Hepatocyte (in vitro differentiated cells): ENCODE measurements at places on chromosomes 13 and 19. TPM values are rescaled to one million over a fixed set of nuclear protein-coding genes. Genes with fewer than 3 reads are reported as not detected.

DNA sequence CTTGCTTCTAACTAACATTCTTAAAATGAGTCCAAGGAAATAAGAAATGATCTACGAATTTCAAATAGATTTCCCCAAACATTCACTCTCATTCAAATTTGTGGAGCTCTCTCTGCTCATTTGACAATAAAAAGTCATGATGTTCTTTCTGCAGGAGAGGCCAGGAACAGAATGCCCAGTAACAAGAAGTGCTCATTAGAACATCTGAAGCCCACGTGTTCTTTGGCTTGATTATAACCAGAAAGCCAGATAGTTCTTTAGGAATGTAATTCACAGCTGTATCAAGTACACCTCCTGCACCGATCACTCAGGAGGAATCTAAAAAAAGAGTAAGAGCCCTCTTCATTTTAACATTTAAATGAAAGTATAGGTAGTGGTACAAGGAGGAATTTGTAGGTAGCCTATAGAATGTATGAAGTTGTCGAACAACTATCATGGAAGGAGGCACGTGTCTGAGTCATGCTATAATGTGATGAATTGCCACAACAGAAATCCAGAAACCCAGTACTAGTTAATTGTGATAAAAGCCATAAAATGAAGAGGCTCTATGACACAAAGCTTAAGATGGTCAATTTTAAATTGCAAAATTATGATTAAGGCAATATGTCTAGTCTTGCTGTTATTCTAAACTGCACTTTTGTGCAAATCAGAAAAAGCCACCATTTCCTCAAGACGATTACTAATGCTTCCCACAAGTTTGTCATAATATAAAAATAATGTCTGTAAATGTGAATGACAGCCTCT lies 12.8 kb downstream of the MEDAG start:
- DNase-seq = no peak

Gene MZF1
- 19.0 and 23.5 TPM in 2 replicates for total RNA-seq

DNA sequence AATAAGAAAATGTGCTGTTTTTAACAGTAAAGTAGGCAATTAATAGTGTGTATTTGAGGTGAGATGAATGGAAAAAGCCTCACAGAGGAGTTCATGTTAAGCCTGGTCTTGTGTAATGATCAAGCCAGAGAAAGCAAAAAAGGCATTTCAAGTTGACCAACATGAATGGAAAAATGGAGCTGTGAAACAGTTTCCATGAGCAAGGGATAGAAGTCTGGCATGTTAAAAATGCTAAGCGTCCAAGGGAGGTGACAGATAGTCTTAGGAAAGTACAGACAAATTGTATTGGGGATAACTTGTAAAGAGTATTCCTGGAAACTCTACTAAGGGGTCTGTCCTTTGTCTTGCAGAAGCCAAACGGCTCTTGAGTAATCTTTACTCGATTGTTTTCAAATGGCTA lies 506.8 kb upstream of the ATXN8OS start:
- no peak for DNase-seq

Gene KLK4
- not detected in 2 replicates for total RNA-seq

Gene KBTBD7
- 11.0 and 12.9 TPM in 2 replicates for total RNA-seq

GRCh38 chr13:25018729-25019115 lies 77.2 kb upstream of the PABPC3 start:
- DNase-seq = no peak

DNA sequence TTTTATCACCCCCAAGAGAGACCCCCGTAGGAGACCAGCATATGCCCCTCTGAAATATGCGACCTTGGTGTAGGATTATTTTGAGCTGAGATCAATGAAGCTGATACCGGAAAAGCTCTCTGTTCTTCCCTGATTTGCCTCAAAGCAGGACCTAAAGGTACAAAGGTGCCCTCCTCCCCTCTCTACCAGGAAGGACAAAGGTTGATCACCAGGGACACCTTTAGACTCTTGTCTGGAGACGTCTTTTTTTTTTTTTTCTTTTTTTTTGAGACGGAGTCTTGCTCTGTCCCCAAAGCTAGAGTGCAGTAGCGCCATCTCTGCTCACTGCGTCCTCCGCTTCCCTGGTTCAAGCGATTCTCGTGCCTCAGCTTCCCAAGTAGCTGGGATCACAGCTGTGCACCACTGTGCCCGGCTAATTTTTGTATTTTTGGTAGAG lies 792 bp upstream of the PEX11G start:
- peak; percentile 60 for DNase-seq

DNA sequence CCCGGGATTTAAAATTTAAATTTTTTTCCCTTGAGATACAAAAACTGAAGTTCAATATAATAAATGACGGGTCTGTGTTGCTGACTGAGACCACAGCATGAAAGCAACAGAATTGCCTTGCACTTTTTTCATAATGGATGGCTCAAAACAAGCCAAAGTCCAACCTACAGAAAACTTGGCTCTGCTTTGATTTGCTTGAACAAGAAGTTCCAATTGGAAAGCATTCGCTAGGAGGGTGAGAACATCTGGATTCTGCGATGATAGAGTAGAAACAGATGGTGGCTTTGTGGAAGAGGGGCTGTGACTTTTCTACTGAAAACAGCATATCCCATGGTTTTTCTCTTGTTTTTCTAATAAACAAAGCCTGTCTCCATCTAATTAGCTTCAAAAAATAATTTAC lies 46.4 kb downstream of the THSD1 start:
- peak; percentile 49 for DNase-seq

Gene AKT1S1
- total RNA-seq = 15.6 and 16.3 TPM in 2 replicates

- DNase-seq = no peak
These were observed 400.5 kb upstream of the GPC6 start for GRCh38 chr13:92825938-92826596.

DNA sequence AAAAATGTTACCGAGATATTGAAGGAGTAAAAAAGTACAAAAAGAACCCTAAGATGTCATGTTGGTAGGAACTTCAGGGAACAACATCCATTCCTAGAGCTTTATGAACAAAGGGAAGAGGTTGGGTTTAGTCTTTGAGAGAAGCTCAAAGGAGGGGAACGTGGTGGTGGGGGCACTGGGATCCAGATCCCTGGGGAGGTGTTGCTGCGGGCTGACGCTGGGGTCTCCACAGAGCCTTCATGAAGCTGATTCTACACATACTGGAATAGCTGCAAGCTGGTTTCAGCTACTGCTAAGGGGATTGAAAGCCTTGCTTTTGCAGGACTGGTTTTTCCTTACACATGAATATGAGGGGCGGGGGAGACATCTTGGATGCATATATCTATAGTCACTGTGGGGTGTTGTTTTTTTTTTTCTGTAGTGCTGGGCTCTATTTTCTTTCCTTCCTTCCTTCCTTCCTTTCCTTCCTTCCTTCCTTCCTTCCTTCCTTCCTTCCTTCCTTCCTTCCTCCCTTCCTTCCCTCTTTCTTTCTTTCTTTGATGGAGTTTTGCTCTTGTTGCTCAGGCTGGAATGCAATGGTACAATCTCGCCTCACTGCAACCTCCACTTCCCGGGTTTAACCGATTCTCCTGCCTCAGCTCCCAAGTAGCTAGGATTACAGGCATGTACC lies 6.5 kb upstream of the MZF1 start:
- DNase-seq = no peak

- DNase-seq = no peak
These were observed 334.5 kb downstream of the RFC3 start for GRCh38 chr13:34152409-34152808.

GRCh38 chr19:2827022-2827421 lies 7.4 kb downstream of the ZNF554 start:
- no peak for DNase-seq

Gene CCL25
- total RNA-seq = 1.2 TPM in 1 of 2 replicates, not detected in the other

- peak; percentile 13 for DNase-seq
These were observed 30.3 kb downstream of the ZNF763 start for GRCh38 chr19:11995174-11995573.

Gene KCNN4
- total RNA-seq = 2.8 and 3.6 TPM in 2 replicates

DNA sequence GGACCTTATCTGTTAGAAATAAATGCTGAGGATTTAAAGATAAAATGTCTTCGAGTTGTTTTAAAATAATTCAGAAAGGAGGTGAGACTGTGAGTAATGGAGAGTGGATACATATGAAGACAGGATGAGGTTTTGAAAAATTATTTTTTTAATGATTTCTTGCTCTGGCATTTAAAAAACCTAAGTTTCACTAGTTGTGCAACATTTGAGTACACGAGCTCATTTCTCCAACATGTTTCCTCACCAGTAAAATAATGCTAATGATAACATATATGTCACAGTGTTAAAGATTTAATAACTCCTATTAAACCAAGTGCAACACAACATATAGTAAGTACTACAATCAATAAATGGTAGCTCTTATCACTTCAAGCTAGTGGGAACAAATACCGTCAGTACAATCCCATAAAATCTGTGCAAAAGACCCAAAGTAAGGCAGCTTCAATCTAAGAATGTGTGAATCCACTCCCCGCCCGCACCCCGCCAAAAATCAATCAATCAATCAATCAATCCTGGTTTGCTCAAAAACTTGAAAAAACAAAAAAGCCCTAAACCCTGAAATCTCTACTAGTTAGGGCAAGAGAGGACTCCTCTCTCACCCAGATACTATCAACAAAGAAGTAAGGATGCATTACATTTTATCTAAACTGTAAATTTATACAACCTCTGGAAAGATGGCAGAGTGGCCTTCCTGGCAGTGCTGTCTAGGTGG lies 1.3 kb downstream of the ALG5 start:
- DNase-seq = no peak

- no peak for DNase-seq
These were observed 60.8 kb downstream of the ALOX5AP start for GRCh38 chr13:30796132-30796572.

Gene FPR3
- not detected in 2 replicates for total RNA-seq

Gene CNFN
- 0.93 TPM in 1 of 2 replicates, not detected in the other for total RNA-seq

- DNase-seq = peak; percentile 21
These were observed 163.5 kb downstream of the KATNAL1 start for GRCh38 chr13:30143666-30144400.

GRCh38 chr13:104757712-104758111 lies 1691.5 kb upstream of the SLC10A2 start:
- no peak for DNase-seq

DNA sequence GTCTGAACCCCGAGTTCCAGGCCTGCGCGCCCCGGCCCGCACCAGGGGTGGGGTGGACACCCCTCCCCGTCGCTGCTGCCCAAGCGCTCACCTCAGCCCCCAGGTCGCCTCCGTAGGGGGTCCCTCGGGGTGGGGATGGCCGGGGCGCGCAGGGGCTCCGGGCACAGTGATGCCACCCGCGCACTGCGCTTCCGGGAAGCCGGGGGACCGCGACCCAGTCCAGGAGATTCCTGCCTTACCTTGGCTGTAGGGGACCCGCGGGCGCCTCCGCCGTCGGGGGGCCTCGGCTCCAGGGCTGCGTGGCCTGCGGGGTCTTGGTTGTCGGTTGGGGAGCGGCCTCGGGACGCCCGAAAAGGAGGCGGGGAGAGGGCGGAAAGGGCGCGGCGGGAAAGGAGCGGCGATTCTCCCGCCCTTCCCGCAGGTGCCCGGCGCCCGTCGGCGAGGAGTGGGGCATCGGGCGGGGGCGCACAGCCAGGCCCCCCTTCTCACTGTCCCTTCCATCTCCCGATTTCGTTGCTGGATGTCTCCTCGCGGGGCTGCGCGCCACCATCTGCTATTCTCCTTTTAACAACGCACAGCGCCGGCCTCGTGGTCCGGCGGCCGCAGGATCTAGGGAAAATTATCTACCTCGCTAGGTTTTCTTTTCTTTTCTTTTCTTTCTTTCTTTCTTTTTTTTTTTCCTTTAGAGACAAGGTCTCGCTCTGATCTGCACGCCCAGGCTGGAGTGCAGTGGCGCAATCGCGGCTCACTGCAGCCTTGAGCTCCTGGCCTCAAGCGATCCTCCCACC lies at the start of gene KEAP1:
KEAP1 (minus strand) TSS at position 355 of the 788 bp plus-strand sequence. CDS start 3,323 bp downstream, outside the sequence.
- DNase-seq = peak; percentile 52

DNA sequence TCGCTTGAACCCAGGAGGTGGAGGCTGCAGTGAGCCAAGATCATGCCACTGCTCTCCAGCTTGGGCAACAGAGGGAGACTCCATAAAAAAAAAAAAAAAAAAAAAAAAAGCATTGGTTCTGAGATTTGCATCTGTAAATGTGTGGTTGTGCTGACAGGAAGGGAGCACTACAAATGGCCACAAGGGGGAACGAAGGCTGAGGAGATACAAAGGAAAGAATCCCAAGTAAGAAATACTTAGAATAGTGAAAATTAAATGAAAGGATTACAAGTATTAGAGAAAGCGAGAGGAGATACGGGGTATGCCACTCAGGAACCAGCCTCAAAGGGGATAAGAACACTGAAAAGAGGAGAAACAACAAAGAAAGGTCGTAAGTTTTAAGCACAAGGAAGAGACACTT lies 284.9 kb downstream of the KLF12 start:
- DNase-seq = peak; percentile 42

Gene EEF1AKMT1
- total RNA-seq = 9.2 TPM in 2 replicates

DNA sequence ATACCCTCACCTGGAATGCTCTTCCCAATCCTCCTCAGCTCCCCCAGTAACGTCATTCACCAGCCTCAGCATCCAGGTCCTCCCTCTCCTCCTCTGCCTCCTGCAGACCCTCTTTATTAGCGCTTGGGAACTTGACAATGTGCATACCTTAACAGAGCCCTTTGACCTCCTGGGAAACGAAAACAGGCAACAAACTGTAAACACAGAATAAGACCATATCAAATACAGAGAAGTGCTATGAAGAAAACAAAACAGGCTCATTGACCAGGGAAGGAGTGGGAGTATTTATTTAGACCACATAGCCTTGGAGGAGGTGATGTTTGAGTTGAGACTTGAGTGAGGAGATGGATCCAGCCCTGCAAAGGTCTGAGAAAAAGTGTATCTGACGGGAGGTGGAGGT lies 107.9 kb upstream of the SLC7A1 start:
- no peak for DNase-seq

- DNase-seq = no peak
These were observed 166.1 kb downstream of the ITGBL1 start for GRCh38 chr13:101618440-101619187.

GRCh38 chr19:35915443-35915842 lies 7.3 kb upstream of the TYROBP start:
- DNase-seq = no peak

DNA sequence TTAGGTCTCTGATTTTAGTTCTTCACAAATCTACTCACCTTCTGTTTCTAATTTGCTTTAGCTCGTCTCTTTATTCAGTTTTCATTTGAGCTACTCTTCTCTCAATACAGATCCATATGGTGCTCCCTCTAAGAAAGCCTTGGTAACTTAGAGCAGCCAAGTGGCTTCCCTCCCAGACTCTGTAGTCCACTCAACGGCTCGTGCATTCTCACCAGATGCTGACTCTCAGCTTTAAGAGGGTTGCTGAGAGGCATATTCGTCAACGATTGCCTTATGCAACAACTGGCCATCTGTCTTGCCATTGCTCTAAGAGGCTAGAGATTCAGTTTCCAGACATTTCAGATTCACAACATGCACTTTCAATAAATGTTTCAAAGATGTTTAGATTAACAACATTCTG lies 785.8 kb upstream of the SLC10A2 start:
- DNase-seq = no peak

Gene CPAMD8
- 9.3 and 17.6 TPM in 2 replicates for total RNA-seq

DNA sequence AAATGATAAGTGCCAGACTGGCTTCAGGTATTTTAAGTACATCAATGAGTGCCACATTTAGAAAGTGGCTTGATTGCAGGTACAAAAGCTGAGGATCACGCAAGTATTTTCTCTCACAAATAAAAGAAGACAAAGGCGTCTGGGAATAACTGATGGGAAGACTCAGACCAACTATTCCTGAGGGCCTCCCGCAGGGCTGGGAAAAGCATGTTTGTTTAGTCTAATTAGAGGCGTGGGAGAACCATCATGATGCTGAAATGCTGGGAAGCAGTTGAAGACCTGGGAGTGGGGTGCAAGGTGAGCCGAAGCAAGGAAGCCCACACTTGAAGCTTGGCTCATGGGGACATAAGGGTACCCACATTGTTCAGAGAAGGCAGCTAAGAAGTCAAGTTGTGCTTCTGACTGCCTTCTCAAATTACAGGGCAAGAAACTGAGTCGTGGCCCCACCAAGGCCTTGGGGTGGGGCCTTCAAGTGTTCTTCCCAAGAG lies 536.0 kb downstream of the MYO16 start:
- no peak for DNase-seq

Gene RDH8
- not detected in 2 replicates for total RNA-seq

GRCh38 chr13:29464105-29464679 lies 131.3 kb downstream of the SLC7A1 start:
- no peak for DNase-seq
